ENCODE measurements at places on chromosomes 5 and 9.

GRCh38 chr9:104527109-104527508 is at the start of gene OR13C4:
TSS of gene OR13C4 (minus strand) at chr9:104527209. CDS start at chr9:104527209, 0 bp downstream.
- DNase-seq = no peak

DNA sequence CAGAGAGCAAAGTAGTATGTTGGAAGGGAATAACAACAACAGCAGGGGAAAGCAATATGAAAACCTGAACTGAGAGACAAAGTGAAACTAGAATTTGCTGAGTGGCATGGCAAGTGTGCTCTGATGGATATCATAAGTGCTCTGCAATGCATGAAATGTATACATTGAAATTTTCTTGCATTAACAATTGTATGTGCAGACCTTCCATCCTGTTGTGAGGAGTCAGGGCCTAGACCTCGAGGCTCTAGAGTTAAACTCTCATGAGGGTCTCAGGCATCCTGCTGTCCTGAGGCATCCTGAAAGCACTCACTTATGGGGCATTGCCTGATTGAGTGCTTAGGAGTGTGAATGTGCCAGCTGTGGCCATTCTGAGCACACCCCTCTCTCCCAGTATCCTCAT is 1.1 kb downstream of the ECM2 start:
- no peak for DNase-seq

DNA sequence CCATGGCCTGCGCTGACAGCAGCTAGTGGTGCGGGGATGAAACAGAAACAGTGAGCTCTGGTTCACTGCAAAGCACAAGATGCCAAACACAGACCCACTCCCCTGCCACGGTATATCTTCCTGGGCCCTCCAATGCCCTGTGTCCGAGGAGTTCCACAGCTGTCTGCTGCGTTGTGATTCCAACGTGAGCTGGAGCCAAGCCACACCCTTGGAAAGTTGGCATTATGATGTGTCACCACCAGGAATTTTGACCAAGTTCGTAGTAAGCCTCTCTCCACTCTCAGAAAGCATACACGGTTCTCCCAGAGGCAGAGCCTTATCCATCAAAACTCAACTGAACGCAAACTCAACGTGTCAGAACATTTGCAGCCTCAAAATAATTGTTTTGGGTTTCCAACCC is 55.6 kb downstream of the MACROH2A1 start:
- DNase-seq = no peak

GRCh38 chr9:4939118-4939561 is 45.9 kb upstream of the JAK2 start:
- no peak for DNase-seq

DNA sequence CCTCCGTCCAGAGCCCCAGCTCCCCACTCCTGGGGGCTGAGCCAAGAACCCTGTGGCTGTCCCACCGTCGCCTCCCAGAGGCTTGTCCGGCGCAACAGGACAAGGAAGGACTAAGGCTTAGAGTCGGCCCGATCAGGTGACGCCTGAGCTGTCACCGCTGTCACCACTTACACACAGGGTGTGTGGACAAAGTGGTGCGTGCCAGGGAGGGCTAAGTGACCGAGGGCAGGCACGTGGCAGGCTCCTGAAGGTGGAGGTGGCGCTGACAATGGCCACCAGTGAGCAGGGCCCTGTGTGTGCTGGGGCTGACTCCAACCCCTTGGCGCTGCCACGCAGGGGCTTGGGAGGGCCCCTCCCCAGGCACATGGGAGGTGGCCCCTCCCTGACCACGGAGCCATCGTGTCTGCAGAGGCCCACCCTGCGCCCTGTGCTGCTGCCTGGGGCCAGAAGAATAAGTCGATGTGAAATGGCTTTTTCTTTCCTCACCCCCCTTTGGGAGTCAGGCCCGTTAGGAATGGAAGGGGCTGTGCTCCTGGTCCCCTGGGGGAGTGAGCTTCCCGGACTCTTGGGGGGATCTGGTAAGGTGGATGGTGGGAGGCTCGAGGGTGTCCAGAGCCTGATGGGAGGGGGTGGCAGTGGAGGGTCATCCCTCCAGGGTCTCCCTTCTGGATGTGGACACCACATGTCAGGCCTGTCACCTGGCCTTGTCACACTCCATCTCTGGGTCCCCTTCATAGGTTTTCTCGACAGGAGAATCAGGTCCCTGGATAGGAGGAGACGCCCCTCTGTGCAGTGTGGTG is 2.6 kb upstream of the GPSM1 start:
- DNase-seq = no peak

GRCh38 chr9:73009649-73010288 is 56.9 kb upstream of the ALDH1A1 start:
- DNase-seq = no peak

DNA sequence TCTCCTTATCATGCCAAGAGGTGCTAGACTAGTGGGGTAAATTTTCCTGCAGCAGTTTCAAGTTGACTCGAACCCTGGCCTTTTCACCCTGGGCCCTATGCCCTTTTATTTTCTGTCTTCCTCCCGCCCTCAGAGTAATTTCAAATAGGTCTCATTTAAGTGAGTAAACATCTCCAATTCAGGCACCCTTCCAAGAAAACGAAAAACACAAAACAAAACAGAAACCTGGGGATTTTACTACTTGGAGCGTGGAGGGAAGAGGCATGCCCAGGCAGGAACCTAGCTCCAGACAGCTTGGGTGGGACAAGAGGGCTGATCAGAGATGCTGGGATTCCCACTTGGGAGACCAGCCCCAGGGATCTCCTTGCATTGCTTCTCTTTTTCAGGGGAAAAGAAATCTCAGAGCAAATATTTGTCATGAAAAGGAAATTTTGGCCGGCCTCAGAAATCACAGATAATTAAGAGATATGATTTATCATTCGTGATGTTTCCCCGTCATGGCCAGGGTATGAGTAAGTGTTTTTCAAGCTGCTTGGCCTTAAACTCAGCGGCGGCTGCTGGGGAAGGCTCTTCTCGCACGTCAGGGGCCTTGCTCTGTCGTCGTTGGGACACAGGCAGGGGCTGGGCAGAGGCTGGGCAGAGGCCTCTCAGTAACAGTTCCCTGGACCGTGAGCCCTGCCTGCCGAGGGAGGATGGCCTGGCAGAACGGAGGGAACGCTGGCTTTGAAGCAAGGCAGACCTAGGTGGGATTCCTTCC is 248.6 kb upstream of the KLF4 start:
- no peak for DNase-seq

GRCh38 chr9:123493627-123494026 is 137.6 kb downstream of the CRB2 start:
- no peak for DNase-seq

DNA sequence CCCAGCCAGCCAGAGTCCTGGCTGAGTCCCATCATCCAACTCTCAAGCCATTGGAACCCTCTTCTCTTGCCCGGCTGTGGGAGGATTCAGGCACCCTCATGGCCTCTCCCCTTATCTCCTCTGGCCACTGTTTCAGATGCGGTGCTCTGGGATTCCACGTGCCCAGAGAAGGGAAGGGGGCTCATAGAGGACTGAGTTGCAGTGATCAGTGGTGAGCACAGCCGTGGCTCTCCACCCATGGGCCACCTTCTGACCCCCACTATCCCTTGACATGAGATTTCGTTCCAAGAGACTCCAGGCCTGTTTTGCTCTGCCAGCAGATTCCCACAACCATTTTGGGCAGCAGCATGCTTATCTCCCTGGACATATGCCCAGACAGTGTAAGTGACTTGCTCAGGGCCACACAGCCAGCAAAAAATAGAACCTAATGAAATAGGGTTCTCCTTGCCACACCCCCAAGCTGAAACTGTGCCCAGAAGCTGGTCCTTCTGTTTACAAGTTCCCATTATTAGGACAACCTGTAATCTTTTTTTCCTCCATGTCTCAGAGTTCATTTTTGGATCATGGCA is 2.7 kb downstream of the GPX3 start:
- no peak for DNase-seq

DNA sequence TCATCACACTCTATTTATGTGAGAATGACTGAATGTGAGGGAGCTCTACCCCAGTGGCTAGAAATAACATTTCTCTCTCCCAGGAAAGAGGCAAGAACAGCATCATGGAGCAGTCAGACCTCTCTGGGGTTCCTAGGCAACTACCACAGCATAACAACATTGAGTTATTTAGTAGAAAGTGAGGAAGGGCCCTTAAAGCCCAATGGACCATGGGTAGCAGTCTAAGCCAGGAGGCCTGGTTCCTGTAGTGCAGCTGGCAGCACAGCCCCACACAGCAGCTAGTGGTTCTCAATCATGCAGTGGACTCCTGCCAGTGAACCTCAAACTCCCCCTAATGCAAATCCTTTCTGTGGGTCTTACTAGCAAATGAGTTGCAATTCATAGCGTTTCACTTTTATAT is 55.3 kb downstream of the SPEF2 start:
- DNase-seq = no peak

GRCh38 chr5:149635394-149635793 is 54.1 kb downstream of the ARHGEF37 start:
- no peak for DNase-seq

DNA sequence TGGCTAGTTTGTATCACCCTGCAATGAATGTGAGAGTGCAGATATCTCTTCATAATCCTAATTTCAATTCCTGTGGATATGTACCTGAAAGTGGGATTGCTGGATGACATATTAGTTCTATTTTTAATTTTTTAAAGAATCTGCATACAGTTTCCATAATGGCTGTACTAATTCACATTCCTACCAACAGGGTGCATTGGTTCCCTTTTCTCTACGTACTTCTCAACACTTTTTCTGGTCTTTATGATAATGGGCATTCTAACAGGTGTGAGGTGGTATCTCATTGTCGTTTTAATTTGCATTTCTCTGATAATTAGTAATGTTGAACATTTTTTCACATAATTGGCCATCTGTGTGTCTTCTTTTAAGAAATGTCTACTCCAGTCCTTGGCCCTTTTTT is 927.5 kb downstream of the DTWD2 start:
- DNase-seq = no peak

DNA sequence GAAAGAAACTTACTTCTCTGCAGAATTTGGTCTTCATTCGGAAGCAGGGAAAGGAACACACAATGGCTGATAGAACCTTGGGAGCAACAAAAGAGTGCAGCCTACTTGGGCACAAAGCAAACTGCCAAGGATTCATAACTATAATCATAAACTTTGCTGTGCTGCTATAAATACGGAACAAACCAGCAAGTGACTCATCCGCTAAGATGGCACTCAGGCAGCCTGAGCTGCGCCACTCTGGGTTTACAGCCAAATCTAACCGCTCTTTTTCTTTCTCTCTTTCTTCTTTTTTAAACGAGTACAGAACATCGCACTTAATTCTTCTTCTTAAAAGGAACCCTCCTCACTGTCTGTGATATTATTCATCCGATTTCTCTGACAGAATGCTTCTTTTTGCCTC is 81.1 kb downstream of the PTPN3 start:
- DNase-seq = no peak

DNA sequence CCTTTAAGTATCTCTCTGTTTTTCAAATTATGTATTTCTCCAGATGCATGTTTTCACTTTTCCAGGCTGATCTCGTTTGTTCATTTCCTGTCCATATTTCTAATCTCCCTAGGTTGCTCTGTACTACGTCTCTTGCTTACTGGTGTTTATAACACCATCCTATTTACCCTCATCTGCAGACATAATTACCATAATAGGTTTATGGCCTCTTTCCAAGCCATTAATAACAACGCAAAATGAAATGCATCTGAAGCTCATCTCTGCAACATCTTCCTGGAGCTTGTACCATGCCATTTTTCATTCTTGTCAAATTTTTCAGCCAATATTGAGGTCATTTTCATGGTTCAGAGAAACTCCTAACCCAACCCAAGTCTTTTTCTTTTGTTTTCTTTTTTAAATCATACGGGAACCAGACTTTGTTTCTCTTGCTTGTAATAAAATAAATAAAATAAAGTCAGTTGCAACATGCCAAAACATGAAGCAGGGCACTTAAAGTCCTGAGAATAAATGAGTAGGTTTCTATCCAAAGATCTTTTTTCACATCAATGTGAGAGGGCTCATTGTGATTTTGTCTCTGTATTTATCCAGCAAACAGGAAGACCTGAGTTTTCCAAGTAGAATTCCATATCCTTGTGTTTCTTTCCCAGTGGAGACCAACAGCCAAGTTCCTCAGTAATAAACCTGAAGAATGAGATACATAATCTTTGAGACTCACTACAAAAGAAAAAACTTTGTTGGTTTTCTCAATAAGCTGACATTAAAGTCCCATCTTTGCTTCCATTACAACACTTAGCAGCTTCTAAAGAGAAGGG is 37.0 kb downstream of the DPYSL3 start:
- no peak for DNase-seq

DNA sequence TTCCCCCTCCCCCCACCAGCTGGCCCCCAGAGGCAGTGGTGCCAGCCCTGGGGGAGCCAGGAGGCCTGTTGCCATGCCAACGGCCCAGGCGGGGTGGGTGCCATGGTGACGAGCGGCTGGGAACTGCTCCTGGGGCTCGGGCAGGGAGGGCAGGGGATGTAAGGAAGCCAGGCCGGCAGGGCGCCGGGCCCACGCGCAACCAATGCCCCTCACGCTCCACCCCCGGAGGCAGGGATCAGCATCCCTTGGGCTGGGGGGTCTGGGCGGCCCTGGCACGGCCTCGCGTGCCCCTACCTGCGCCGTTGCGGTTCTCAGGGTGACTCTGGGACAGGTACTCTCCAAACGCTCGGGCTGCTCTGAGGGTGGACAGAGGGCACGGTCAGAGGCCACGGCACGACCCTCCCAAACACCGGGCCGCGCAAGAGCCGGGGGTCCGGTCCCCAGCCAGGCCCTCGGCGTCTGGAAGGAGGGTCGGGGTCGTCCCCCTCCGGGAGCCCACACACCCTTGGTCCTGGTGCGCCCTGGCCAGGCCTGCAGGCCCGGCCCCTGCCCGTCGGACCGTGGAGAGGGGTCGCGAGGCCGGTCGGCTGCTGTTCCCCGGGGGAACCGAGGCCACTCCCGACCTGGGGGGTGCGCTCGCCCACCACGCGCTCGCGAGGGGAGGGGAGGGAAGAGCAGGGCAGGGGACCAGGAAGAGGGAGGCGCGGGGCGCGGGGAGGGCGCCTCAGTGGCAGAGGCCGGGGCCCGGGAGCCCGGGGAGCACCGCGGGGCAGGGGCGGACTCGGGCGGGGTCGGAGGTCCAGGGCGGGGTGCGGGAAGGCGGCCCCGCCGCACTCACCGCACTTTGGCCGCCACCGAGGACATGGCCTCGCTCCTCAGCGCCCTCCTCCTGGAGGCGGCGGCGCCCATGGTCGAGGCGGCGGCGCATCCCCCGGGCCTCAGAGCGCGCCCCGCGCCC is 661 bp downstream of the NSMF start:
- no peak for DNase-seq

DNA sequence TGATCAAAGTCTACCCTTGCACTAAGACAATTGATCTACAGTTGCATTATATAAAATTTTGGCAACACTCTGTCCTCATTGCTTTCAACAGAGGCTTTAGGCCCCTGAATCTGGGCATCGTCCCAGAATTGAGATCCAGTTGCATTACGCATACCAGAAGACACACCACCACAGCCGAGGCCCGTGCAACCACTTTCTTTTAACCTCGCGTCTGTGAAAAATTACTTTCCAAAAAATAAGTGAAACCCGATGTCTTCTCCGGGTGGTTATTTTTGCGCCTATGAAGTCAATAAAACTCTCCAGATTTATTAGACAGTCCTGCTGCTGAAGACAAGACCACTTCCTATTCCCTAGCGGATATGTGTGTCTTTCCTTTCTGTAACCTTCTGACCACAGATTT is 52.1 kb upstream of the NFIB start:
- peak; percentile 98 for DNase-seq

All from astrocyte of the cerebellum (primary cell).